ENCODE measurements at places on chromosomes 16 and 17.
A peak's percentile ranks its signal among the peaks of the same experiment; 100 is the strongest.

- no peak for DNase-seq
Measured at GRCh38 chr17:79047291-79047920, 23.4 kb downstream of the C1QTNF1 start.

DNA sequence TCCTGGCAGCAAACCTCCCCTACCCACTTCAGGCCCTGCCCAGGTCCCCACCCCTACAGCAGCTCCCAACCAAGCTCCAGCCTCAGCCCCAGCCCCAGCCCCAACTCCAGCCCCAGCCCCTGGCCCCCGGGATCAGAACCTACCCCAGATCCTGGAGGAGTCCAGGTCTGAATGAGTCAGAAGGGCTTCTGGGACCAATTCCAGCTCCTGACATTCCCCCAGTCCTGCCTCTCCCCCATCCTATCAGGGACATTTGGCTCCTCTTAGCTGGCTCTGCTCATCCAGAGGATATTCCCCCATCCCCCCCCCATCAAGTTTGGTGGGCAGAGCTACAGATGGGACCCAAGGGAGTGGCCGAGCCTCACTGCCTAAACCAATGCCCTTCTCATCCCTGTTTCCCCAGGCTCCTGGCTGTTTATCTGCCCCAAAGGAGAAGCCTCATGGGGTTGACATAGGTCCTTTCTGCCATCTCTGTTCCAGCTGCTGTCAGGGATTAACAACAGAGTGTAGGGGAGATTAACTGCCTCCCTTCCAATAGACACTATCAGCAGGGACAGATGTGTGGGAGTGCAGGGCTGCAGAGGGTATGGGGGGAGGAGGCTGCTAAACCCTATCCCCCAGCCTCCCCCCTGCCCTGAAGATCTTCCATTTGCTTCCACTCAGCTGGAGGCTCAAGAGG, 16.5 kb downstream of the CNTNAP1 start:
- DNase-seq: no peak

DNA sequence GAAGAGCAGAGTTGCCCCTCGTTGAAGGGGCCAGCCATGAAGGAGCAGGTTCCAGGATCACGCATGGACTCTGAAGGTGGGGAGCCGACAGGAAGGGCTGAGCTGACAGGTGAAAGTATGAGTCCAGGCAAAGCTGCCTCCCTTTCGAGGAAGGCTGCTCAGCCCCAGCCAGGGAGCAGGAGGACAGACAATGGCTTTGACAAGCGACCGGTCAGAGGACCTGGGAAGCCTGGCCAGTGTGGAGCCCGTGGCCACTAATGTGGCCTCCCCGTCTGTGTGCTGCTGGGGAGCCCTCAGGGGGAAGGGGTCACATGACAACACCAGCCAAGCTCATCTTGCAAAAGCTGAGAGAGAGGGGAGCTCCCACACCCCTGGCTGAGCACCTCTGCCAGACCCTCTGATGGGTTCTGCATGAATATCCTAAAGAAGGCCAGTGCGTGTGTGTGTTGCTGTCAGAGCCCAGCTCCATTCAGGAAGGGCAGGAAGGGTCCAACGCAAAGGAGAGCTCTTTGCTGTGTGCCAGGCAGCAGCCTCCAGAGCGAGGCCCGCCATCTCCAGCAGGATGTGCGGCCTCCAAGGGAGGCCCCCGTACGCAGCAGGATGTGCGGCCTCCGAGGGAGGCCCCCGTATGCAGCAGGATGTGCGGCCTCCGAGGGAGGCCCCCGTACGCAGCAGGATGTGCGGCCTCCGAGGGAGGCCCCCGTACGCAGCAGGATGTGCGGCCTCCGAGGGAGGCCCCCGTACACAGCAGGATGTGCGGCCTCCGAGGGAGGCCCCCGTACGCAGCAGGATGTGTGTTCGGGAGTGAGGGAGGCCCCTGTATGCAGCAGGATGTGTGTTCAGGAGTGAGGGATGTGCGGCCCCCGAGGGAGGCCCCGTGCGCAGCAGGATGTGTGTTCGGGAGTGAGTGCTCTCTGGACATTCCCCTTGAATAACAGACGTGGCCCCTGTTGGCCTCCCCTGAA, 102.1 kb upstream of the CHMP6 start:
- DNase-seq: no peak

DNA sequence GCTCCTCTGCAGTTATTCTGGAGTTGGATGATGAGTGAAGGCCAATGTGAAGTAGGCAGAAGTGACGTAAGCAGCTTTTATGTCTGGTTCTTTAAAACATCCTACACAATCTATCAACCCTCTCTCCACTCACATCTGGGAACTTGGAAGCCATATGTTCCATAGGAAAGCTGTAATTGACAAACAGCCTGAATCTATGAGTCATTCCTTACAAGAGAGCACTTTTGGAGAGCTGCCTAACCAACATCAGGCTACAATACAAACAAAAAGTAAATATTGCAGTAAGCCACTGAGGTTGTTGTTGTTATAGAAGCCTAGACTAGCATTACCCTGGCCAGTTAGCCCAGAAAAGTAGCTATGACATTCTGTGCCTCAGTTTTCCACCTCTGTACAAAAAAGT, 5.9 kb downstream of the CCL7 start:
- no peak for DNase-seq

DNA sequence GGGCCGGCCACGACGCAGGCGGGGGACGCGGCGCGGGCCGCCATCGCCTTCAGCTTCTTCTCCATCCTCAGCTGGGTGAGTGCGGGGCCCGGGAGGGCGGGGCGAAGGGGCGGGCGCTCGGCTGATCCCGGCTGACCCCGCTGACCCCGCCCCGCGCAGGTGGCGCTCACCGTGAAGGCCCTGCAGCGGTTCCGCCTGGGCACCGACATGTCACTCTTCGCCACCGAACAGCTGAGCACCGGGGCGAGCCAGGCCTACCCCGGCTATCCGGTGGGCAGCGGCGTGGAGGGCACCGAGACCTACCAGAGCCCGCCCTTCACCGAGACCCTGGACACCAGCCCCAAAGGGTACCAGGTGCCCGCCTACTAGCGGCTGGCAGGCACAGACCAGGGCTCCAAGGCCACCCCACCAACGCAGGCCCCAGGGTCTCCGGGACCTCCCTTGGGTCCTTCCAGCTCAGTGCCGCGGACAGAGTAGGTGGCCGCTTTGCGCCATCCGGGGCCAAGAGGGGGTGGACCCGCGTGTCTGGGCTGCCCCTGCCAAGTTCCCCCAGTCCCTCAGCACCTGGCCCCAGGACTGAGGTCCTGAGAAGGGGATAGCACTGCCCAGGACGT, 3.0 kb downstream of the SYNGR3 start:
- DNase-seq: no peak

DNA sequence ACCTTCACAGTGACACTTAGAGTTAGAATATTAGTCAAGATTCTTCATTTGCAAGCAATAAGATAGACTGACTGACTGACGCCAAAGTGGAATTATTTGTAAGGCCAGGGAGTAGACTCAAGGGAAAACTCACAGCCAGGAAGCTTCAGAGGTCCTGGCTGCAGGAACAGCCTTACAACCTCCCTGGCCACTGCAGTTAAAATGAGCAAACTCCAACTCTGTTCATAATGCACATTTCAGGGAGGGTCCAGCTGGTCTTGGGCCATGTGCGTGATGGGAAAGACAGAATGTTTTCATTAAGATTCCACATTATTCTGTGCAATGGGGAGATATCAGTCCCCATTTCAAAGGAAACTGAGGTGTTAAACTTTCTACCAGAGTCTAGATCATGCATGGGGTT, 9.9 kb downstream of the CAPNS2 start:
- DNase-seq: no peak

- no peak for DNase-seq
Measured at GRCh38 chr16:17069681-17070080, 401.1 kb downstream of the XYLT1 start.

GRCh38 chr16:969508-970385, 1.0 kb downstream of the LMF1 start:
- DNase-seq: no peak

DNA sequence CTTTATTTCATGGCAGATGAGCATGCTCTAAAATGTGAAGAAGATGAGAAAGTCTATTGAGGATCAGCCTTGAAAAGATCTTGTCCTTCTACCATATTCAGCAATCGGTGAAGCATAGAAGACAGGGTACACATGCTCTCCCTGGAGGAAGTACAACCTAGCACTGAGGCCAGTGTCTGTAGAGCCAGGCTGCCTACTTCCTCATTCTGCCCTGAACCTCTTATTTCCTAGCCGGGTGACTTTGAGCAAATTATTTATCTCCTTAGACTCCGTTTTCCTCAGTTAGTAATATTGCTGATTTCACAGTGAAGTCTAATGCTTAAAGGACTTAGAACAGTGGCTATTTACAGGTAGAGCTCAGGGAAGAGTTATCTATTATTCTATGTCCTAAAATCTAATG, 58.4 kb downstream of the TMEM100 start:
- DNase-seq: no peak

- DNase-seq: peak; percentile 78
Measured at GRCh38 chr16:69040144-69040909, 65.1 kb upstream of the HAS3 start.

GRCh38 chr16:11546608-11547061, 40.1 kb downstream of the LITAF start:
- DNase-seq: no peak

- DNase-seq: no peak
Measured at GRCh38 chr16:25177512-25177830, 39.3 kb upstream of the AQP8 start.

DNA sequence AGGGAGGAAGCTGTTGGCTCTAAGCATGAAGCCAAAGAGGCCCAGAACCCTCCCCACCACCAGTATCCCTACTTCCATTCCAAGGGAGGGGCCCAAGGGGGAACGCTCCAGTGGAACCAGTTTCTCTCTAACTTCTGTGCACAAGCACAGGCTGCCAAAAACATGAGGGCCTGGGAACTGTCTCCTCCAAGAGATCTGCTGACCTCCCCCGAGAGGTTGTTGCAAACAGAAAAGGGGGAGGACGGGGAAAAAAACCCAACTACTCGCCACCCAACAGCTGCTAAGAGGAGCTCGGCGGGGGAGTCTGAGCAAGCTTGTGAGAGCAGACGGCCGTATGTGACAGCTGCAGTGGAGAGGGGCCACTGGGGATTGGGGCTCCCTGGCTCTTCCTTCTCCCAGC, 15.7 kb upstream of the SLC35B1 start:
- no peak for DNase-seq

DNA sequence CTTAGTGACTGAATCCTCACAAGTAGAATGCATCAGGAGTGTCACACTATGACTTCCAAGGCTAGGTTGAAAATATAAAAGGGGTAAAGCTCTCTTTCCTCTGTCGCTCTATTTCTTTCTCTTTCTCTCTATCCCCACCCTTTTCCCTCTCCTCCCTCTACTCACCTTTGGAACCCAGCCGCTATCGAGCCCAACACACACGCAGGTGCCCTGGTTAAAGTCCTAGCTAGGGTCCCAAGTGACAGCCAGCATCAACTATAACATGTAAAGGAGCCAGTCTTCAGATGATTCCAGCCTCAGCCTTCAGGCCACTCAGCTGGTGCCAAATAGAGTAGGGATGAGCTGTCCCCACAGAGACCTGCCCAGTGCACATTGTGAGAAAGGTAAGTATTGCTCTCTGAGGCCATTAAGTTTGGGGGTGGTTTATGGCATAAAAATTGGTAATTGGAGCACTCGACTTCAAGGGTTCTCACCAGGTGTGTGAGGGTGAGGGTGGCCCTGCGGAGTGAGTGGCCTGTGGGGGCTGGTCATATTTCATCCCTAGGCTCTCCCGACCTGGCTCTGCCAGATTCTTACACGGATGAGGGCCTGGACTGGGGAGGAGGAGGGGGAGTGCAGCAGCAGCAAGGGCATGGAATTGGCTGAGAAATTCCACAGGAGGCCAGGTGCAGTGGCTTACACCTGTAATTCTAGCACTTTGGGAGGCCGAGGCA, 14.9 kb upstream of the C16orf54 start:
- no peak for DNase-seq

- DNase-seq: peak; percentile 46
Measured at GRCh38 chr17:79951361-79952264, 84.1 kb downstream of the TBC1D16 start.

DNA sequence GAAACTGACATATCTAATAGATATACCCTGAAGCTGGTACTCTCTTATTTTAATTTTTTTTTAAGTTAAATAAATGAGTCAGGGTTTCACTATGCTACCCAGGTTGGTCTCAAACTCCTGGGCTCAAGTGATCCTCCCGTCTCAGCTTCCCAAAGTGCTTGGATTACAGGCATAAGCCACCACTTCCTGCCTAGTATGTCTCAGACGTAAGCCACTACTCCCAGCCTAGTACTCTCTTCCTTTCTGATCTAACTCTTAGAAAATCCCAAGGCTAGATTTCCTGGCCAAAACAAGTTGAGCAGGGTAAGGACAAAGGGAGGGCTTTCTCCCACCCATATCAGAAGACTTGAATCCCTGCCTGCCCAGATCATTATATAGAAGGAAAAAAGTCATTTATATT, 33.7 kb downstream of the HOXB1 start:
- DNase-seq: no peak

DNA sequence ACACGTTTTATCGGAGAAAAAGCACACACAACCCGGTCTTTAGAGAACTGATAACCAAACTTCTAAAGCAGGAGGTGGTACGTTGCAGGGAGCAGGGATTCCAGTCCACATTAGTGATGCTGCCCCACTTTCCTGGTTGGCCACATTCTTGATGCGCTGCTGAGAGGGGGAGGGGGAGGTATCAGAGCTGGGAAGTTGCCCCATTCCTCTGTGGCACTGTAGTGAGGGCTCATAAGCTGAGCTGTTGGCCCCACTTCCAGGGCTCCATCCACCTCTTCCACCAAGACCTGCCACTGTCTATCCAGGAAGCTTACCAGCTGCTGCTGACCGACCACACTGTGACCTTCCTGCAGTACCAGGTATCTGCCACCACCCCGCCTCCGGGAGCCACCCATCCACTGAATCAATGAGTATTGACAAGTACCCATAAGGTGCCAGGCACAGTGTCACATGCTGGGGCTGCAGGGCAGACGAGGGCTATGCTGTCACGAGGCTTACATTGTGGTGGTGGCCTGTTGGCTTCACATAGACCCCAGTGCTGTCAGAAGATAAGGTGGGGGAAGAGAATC, 1.1 kb downstream of the TSEN54 start:
- DNase-seq: no peak

- DNase-seq: no peak
Measured at GRCh38 chr17:18019838-18020154, 19.2 kb downstream of the ATPAF2 start.

DNA sequence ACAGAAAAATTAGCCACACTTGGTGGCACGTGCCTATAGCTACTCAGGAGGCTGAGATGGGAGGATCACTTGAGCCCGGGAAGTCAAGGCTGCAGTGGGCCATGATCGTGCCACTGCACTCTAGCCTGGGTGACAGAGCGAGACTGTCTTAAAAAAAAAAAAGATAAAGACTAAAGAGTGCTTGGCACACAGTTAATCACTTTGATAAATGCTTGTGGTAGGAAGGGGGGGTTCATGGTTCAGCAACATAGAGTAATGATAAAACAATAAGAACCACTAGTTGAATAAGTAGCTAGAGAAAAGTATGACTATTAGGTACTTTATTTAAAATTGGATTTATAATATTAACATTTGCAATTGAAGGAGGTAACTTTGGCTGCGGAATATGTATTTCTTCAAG, 43.3 kb downstream of the USP32 start:
- DNase-seq: no peak

All from SK-N-DZ (cell line).